ENCODE measurements at places on chromosomes 7 and 10. TPM values are rescaled to one million over a fixed set of nuclear protein-coding genes. Genes with fewer than 3 reads are reported as not detected.

Gene SUFU
- 9.4 TPM for total RNA-seq

- no peak for DNase-seq
Observed at GRCh38 chr10:49615721-49616120, 1.9 kb downstream of the CHAT start.

DNA sequence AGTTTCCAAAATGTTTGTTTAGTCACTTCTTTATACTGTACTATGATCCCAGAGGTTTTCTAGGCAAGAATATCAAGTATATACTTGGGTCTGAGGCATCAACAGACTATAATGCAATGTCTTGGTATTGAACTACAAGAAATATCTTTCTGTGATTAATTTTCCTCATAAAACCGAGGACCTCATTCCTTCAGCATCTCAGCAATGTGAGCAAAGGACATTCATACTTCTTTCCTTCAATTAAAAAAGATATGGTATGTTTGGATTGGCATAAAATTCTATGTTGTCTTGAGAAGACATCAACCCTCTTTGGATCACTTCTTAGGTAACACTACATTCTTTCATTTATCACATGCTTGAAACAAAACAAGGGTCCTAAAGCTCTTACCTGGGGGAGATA is 524.5 kb downstream of the PHTF2 start:
- DNase-seq, result no peak

- DNase-seq, result no peak
Observed at GRCh38 chr7:26645121-26645520, 219.3 kb downstream of the SKAP2 start.

GRCh38 chr10:32000937-32001336 is 55.3 kb downstream of the KIF5B start:
- DNase-seq, result no peak

Gene ANKRD2
- not detected for total RNA-seq

Gene ADCYAP1R1
- 14.6 TPM for total RNA-seq

DNA sequence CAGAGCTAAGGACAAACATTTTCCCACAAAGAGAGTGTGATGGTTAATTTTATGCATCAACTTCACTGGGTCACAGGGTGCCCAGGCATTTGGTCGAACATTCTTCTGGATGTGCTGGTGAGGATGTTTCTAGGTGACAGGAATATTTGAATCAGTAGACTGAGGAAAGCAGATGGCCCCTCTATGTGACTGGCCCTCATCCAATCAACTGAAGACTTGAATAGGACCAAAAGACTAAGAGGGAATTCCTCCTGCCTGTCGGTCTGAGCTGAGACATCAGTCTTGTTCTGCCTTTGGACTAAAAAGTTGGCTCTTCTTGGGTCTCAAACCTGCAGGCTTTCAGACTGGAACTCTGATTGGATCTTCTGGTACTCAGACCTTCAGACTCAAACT is 44.4 kb downstream of the AFAP1L2 start:
- no peak for DNase-seq

Gene COL28A1
- 0.22 TPM for total RNA-seq

DNA sequence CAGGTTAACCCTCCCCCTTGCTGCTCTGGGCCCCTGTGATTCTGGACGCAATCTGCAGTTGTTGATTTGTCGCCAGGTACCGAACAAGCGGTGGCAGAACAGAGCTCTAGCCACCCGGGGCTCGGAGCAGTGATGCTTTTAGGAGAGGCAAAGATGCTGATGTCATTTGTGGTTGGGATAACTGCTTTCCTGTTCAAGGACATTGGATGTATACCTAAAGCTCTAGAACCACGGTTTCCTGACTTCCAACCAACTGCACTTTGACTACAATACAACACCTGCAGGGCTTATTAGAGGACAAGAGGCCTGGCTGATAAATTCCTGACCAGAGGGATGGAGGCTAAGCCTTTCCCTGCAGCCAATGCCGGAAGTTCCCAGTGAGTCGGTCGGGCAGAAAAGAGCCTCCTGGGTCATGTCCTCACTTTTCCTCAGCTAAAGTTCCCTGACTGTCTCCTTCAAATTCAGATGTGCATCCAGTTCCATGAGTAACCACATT is 6.5 kb upstream of the RBM20 start:
- no peak for DNase-seq

DNA sequence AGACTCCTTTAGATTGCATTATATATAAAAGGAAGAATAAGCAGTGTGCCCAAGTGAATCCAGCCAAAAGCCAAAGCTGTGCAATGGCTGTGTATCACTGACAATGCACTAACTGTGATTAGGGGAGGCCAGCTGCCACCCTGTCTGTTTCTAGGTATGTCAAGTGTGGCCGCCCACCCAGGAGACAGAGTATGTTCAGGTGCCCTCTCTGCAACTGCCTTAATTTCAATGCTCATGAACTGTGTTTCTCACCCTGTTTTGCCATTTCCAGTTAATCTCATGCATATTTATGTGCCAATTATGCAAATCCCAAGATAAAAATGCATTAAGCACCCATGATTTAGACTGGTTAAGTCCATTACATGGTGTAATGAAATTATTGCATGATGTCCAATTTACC is 159.4 kb downstream of the FRMD4A start:
- DNase-seq, result no peak

DNA sequence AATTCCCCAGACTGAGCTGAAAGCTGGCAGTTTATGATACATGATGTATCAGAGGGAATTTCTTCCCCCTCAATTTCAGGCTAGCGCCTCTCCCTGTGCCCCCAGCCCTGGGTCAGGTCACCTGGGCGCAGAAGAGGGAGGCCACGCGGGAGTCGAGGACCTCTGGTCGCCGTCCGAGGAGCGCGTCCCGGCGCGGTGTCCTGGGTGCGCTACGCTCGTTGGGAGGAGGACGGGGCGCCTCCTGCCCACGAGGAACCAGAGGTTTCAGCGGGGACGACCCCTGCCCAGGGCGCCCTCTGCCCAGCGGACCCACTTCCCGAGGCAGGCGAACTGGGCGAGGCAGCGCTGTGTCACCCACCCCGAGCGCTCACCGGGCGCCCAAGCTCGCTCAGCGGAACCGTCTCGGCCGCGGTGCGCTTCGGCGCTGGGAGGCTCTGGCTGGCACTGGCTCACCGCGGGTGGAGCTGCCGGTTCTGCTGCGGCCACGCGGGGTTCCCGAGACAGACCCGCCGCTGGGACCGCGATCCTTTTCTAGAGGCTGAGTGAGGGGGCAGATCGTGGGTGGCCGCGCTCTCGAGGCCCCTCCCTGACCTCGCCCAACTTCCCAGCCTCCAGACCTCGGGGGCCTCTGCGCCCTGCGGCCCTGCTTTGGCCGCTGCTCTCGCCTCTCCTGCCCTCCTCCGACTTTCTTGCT is at the start of gene FAM237B:
TSS of gene FAM237B (minus strand) at position 504 of the 694 bp plus-strand sequence. CDS start 1,556 bp downstream, outside the sequence.
- no peak for DNase-seq

Gene PROSER2
- total RNA-seq, result 13.7 TPM

- DNase-seq, result peak; percentile 47
Observed at GRCh38 chr7:54788664-54789063, 29.7 kb upstream of the SEC61G start.

DNA sequence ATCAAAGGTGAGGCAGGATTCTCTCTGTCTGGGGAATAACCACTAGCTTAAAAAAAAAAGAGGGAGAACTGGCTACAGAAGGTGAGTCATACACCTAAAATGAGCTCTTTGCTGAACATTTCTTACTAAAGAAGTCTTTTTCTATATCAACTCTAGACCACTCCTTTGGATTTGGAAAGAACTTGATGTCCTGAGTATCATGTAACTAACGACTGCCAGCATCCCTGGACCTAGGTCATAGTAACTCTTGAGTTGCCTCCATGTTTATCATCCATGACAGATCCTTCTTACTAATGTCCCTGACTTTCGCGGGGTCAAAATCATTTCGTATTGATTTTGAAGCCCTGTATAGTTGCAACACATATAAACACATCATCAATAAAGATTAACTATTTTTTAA is 89.1 kb downstream of the CNOT4 start:
- DNase-seq, result no peak

Gene PON3
- total RNA-seq, result not detected

- no peak for DNase-seq
Observed at GRCh38 chr7:44224974-44225565, 24.3 kb downstream of the YKT6 start.

GRCh38 chr7:79790656-79791262 is 337.3 kb upstream of the MAGI2 start:
- no peak for DNase-seq

DNA sequence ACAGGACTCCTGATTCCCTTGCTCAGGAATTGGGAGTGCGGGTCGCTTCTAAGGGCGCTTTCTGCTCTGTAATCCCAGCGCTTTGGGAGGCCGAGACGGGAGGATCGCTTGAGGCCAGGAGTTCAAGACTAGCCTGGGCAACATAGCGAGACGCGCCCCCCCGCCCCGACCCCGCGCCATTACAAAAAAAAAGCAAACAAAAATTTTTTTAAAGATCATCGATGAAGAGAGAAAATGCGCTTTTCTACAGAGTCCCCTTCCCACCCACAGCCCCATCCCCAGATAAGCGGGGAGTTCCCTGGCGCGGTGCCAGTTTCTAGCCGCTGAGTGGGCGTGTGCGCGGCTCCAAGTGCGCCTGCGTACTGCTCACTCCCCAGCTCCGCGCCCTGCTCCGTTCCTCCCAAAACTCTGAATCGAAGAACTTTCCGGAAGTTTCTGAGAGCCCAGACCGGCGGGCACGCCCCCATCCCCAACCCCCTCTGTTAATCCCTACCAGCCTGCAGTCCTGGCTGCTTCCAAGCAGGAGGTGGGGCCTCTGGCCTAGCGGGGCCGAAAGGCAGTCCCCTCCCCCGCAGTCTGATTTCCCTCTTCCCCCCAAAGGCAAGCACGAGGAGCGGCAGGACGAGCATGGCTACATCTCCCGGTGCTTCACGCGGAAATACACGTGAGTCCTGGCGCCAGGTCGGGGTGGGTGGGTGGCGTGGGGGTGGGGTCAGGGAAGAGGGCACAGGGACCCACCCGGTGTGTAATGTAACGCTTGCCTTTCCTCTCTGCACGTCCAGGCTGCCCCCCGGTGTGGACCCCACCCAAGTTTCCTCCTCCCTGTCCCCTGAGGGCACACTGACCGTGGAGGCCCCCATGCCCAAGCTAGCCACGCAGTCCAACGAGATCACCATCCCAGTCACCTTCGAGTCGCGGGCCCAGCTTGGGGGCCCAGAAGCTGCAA is 1.0 kb downstream of the HSPB1 start:
- peak; percentile 93 for DNase-seq

Gene GIMAP5
- total RNA-seq, result not detected

DNA sequence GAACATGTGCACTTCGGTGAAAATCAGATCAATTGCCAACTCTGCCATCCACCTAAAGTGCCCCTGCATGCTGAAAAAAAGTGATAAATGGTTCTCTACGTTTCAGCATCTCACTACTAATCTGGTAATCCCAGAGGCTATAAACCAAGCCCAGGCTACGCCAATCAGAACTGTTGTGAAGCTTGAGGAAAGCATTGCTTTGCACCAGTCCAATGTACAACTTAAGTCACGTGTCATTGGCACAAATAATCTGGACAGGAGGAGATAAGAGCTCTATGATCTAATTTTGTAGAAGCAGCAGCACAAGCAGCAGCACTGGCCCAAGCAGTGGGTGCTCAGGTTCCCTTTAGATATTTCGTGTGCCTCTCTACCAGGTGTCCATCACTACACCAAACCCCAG is 4.4 kb upstream of the EGR2 start:
- no peak for DNase-seq

GRCh38 chr7:139851770-139852481 is 22.9 kb downstream of the TBXAS1 start:
- DNase-seq, result no peak

Gene KAT6B
- total RNA-seq, result 32.4 TPM
